NCI-H187 (cell line): ENCODE measurements at places on chromosomes 7 and 10.

- no peak for DNase-seq
These were observed 209.4 kb upstream of the KLF14 start for GRCh38 chr7:130943336-130943901.

GRCh38 chr7:17467386-17467945, 169.0 kb downstream of the AHR start:
- no peak for DNase-seq

DNA sequence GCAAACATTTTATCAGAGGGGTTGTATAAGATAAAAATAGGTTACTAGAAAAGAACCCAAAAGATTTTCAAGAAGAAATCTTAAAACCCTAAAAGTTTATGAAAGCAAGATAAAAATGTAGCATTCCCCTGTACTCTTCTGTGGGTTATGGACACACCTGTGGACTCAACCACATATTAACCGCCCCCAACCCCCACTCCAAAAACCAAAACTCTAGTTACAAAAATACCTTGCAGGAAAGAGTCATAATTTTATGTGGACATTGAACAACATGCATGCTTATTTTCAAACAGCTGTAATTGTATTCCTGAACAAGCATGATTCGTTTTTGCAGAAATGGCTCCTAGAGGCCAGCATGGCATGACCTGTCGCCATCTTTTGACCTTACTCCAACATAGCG, 466.9 kb downstream of the PHTF2 start:
- DNase-seq = no peak

- no peak for DNase-seq
These were observed 7.3 kb downstream of the GPR37 start for GRCh38 chr7:124758327-124758726.

DNA sequence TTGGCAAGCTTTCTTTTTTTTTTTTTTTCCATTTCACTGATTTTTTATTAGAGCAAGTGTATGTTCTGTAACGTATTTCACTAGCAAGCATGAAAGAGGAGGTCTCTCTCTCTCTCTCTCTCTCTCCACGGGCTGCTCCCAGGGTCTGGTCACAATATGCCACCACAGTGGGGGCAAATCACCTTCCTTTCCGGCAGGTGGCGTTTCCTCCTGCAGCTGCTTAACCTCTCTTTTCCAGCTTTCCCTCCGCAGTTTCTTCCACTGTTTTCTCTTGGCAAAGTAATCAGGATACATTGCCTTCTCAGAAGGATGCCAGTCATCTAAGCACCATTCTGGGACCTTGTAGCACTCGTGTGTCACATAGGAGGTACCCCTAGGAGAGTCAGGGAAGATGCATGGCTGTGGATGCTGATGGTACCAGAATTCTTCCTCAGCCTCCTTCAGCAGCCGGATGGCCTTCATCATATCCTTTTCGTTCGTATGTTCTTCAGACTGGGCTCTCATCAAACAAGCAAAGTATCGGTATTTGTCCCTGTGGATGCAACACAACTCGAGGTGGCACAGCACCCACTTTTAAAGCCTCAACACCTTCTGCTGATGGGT, 197.3 kb upstream of the PODXL start:
- no peak for DNase-seq

DNA sequence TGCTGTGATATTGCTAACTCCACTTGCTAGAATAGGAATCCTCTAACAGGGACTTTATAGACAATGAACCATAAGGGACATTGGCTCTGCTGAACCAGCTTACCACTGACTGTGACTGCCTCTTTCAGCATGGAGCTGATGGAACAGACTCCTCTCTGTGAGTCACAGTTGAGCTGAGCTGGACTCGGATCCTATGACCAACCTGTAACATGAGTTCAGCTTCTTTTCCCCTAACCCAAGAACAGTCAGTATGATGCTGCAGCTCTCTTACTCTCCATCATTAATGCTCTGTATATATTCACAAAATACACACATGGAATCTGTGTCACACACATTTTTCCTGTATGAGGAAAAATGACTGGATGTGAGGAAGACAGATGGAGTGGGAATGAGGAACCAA, 177.9 kb upstream of the BET1 start:
- DNase-seq = no peak

DNA sequence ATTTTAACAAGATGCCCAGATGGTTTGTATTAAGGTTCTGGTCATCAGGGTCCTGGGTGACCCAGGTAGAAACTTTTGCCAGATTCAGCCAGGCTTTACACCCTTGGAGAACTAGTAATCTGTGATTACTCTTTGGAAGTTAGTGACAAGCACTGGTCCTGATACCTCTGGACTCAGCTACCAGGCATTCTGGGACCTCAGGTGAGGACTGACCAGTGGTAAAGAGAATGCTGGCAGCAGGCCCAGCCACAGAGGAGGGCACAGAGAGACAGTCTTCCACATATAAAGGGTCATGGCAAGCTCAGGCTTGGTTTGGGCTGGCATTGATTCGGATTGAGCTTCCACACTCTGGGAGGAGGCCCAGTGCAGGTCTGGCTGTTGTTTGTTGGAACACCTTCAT, 112.0 kb upstream of the CHST15 start:
- DNase-seq = no peak

DNA sequence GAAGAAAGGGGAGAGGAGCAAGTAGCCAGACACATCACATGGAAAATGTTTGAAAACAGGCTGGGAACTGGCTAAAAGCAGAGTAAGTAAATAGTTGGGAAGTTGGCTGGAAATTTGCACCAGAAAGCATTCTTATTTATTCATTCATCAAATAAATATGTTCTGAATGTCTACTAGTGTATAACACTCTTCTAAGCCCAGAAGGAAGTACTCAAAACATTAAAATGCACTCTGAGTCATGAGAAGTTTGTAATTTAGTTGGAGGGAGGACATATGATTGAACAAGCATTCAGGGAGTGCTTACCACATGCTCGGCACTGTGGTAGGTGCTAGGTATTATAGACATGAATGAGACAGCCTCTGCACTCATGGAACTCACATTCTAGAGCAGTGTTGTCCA, 37.0 kb upstream of the CNNM1 start:
- DNase-seq = no peak

- no peak for DNase-seq
These were observed 1.5 kb downstream of the SRI start for GRCh38 chr7:88218429-88218745.

- no peak for DNase-seq
These were observed 37.5 kb downstream of the AGAP4 start for GRCh38 chr10:45809837-45810236.
